ENCODE measurements at places on chromosomes 13 and 19.

DNA sequence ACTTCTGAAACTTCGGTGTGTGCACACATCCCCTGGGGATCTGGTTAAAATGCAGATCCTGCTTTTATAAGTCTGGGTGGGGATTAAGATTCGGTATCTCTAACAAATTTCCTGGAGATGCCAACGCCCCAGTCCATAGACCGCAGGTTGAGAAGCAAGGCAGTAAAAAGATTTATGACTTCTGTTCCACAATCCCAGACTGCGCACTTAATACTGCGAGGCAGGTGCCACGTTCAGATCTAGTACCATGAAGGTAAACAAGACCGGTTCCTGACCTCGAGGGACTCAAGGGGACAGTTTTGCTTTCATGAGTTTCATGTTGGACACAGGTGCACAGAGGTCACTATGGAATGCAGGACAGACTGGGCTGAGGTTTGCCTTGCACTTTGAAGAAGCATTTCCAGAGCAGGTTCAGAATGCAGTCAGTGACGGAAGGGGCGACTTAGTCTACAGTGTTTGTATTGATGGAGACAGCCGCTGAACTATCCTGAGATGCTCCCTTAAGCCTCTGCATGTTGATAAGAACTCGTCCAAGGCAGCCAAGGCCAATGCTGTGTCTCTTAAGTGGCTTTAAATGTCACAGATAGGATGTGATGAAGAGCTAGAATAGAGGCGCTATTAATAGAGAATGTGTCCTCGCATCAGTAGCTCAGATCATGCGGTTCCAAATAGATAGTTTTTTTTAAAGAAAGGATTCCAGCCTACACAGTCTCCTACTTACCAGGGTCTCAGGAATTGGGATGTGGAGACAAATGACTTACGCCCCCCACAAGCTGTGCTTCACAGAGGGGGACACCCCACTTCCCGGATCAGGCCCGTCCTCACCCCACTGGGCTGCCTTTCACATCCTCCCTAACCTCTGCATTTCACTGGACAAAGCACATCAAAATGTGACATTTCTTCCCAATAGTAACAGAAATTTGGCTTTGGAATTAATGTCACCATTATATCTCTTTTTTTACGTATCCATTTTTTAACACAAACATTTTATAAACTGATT is 97.1 kb upstream of the IRS2 start:
- no peak for DNase-seq

GRCh38 chr19:4456843-4457653 is 546 bp downstream of the UBXN6 start:
- peak; percentile 41 for DNase-seq

- no peak for DNase-seq
Measured at GRCh38 chr19:29172302-29172701, 40.6 kb downstream of the UQCRFS1 start.

GRCh38 chr13:76884186-76884906 is 1.9 kb downstream of the KCTD12 start:
- no peak for DNase-seq

All from urinary bladder (tissue), 4 donors.